ENCODE measurements at places on chromosomes 2 and 18. TPM values are rescaled to one million over a fixed set of nuclear protein-coding genes. Genes with fewer than 3 reads are reported as not detected.

DNA sequence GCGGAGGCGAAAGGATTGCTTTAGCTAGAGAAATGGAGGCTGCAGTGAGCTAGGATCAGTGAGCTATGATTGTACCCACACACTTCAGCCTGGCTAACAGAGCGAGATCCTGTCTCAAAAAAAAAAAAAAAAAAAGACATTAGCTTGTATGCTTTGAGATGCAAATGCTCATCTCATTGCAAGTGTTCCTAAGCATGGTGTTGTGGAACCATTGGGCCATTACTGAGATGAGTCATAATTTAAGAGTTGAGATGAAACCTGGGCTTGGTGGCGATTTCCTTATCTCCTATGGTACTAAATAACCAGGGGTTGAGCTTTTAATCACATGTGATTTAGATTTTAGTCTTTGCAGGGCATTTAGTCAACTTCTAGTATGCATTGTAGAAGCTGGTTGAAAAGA is 2.2 kb downstream of the PLEKHA3 start:
- peaks cover 7% of the 10 kb centered on the region for H3K36me3 ChIP-seq
- H3K4me3 ChIP-seq = peak overlapping the region; percentile 98
- H3K27ac ChIP-seq = no peak overlapping the region
- H3K27me3 ChIP-seq = no peaks in the 10 kb centered on the region

The ANKRD29 gene
- total RNA-seq = 6.1 TPM

The TUBB8B gene
- not detected for total RNA-seq

GRCh38 chr2:167484875-167485274 is 596.6 kb downstream of the XIRP2 start:
- no peaks in the 10 kb centered on the region for H3K4me1 ChIP-seq
- DNase-seq = no peak
- no peak overlapping the region for H3K4me3 ChIP-seq
- H3K27me3 ChIP-seq = no peaks in the 10 kb centered on the region
